ENCODE measurements at places on chromosomes 4 and X. TPM values are rescaled to one million over a fixed set of nuclear protein-coding genes. Genes with fewer than 3 reads are reported as not detected.

The KLHL4 gene
- 0.20 TPM for total RNA-seq

DNA sequence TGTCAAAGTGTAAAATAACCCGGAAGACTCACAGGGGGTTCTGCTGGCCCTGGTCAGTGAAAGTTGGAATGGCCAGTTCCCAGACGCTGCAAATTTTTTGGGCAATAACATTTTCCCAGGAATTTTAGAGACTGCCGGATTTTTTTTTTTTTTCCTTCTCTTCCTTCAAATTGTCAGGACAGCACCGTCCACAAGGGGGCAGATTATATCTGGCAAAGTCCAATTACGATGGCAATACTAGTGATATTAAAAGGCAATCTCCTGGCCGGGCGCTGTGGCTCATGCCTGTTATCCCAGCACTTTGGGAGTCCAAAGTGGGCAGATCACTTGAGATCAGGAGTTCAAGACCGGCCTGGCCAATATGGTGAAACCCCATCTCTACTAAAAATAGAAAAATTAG, 20.5 kb downstream of the SLC25A5 start:
- DNase-seq: peak; percentile 69
- H3K27ac ChIP-seq: no peak overlapping the region
- H3K4me1 ChIP-seq: no peaks in the 10 kb centered on the region
- H3K36me3 ChIP-seq: no peaks in the 10 kb centered on the region
- H3K4me3 ChIP-seq: no peak overlapping the region
- no peaks in the 10 kb centered on the region for H3K27me3 ChIP-seq

DNA sequence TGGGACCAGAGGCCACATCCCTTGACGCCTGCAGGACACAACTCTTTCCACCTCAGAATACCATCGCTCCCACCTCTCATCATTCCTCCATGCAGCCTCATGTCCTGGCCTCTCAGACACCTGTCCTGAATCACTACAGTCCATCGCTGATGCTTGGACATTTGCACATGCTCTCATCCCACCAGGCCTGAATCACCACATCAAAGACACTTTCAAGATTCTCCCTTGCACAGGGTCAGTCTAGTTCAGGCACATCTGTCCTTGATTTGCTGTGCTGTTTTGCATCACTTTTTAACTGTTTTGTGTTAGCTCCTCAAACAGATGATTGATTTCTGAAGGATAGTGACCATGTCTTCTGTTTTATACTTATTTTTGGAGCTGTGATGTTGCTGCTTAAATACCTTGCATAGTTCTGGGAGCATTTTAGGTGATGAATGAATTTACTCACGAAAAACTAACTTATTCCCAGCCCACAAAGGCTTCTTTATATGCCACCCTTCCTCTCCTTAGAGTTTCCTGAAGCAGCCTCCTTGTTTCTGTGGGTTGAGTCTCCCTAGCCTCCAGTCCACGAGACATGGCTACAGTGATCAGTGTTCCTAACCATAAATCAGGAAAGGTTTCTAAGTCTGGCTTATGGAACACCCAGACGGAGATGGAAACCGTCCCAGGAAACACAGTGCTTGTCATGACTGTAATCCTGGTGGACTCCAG, 2.6 kb downstream of the FAM114A1 start:
- peaks cover 15% of the 10 kb centered on the region for H3K36me3 ChIP-seq
- H3K27ac ChIP-seq: no peak overlapping the region
- peaks cover 6% of the 10 kb centered on the region for H3K4me1 ChIP-seq
- no peak for DNase-seq

- H3K27me3 ChIP-seq: no peaks in the 10 kb centered on the region
- H3K36me3 ChIP-seq: no peaks in the 10 kb centered on the region
- no peak overlapping the region for H3K27ac ChIP-seq
- H3K4me3 ChIP-seq: no peak overlapping the region
These were observed 30.2 kb upstream of the CCNG2 start for GRCh38 chr4:77126809-77127208.

DNA sequence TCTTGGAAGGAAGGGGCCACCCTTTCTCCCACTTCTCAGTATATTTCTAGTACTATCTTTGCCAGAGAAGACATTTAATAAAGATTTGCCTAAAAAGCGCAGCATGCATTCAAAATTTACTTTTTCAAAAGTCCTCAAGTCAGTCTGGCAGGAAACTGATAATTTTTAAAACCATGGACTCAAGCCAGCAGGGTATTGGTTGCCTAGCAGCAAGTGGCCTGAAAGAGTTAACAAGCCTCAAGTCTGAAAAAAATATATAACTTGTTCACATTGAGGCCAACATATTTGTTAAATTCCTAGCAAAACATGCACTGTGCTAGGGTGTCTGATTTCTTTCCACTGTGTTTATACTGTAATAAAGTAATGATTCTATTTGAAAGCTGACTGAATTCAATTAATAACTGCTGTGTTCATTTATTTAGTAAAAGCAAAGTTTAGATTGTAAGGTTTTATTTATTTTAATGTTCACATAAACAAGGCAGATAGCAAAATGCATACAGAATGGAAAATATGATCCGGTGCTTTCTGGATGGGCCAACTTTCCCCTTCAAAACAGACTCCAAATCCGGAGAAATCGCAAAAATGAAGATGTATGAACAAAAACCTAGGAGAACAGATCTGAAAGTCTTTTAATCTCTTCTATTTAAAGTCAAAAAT, 218.5 kb upstream of the FGF13 start:
- no peaks in the 10 kb centered on the region for H3K4me1 ChIP-seq
- H3K36me3 ChIP-seq: no peaks in the 10 kb centered on the region
- no peak overlapping the region for H3K27ac ChIP-seq
- DNase-seq: no peak

DNA sequence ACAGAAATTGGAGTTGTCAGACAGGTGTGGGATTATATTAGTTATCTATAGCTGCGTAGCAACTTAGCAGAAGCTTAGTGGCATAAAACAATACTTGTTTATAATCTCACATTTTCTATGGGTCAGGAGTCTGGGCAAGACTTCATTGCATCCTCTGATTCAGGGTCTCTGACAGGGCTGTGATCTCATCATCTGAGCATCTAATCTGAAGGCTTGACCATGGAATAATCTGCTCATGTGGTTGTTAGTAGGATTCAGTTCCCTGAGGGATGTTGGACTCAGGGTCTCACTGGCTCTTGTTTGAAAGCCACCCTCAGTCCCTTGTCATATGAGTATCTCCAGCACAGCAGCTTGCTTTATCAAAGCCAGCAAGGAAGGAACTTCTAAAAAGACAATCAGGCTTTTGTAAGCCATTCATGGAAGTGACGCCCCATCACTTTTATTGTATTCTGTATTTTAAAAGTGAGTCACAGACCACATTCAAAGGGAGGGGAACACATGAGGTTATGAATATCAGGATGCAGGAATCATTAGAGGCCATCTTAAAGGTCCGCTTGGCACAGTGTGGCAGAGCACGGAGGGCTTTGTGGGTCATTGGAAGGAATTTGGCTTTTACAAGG, 37.2 kb upstream of the FAM9B start:
- DNase-seq: peak; percentile 15
- H3K27me3 ChIP-seq: no peaks in the 10 kb centered on the region
- H3K4me3 ChIP-seq: no peak overlapping the region
